ENCODE measurements at places on chromosomes 6 and 20. TPM values are rescaled to one million over a fixed set of nuclear protein-coding genes. Genes with fewer than 3 reads are reported as not detected.

- ATAC-seq, result no peak
Observed at GRCh38 chr6:34272013-34272926, 23.5 kb upstream of the SMIM29 start.

GRCh38 chr20:44656448-44656847 is 4.9 kb upstream of the ADA start:
- ATAC-seq, result no peak

DNA sequence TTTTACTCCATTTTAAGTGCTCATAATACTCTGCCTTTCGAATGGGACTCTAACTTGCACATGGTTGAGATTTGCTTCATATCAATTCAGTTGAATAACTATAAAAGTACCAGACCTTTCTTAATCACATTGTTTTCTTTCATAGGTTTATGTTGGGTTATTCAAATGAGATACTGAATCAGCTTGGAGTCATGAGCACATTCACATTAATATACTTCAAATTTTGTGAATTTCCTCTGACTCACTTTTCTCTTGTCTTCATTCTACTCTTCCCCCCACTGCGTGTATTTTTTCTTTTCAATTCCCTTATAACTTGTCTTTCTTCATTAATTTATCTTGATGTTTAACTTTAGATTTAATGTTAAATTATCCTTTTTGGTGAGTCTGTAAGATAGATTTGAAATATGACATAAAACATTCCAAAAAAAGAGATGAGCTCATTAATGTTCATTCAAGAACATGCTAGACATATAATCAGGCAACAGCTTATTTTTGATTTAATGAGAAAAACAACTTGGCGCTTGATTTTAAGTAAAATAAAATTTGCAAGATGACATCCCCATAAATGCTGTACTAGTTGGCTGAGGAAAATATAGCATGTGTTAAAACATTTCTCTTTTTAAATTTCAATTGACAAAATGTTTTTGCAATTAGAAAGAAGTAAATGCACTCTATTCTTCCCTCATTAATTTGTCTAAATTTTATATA is 736.0 kb downstream of the CD109 start:
- no peak for ATAC-seq

SIRPD gene
- total RNA-seq, result not detected

HLA-DPB1 gene
- total RNA-seq, result 16.5 TPM

DNA sequence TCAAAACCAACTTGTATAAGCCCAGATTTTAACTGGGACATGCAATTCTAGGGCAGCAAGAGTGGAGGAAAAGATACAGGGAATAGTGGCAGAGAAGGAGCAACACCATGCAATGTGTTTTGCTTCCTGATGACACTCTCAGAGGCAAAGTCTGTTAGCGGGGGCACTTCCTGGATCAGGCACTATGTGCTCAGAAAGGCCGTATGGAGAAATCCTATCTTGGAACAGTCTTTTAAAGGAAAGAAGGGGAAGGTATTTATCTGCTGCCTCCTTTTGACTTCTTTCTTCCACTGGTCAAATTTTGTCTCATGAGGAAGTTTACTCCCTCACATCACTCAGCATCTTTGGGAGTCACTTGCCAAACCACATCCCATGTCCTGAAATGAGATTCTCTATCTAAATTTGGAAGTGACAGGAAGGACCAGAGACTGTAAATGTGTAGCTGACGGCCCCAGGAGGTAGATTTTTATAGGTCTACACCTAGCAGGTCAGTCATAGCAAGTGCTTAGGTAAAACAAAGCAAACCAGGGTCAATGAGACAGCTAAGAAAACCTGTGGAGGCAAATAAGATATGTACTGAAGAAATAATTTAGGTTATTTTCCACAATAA is 91.7 kb upstream of the ELOVL5 start:
- no peak for ATAC-seq

DNA sequence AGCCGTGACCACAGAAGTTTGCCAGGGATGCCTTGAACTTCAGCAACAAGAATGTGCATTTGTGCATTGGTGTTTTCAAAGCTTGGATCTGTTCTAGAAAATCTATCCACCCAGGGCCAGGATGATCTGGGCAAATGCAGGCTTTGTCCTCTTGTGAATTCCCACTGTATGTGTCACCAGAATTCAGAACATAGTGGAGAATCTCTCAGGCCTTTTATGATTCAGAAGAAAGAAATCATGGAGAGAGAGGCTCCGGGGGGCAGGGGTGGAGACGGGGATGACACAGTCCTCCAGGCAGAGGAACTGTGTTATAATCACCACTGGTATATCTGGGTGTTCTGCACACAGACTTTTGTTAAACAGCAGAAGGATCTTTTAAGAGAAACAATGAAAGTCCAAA is 304.1 kb downstream of the CDH4 start:
- peak; percentile 77 for ATAC-seq

GRCh38 chr6:96016334-96017069 is 728 bp downstream of the FUT9 start:
- ATAC-seq, result no peak

CALHM6 gene
- total RNA-seq, result 3.3 TPM

DNA sequence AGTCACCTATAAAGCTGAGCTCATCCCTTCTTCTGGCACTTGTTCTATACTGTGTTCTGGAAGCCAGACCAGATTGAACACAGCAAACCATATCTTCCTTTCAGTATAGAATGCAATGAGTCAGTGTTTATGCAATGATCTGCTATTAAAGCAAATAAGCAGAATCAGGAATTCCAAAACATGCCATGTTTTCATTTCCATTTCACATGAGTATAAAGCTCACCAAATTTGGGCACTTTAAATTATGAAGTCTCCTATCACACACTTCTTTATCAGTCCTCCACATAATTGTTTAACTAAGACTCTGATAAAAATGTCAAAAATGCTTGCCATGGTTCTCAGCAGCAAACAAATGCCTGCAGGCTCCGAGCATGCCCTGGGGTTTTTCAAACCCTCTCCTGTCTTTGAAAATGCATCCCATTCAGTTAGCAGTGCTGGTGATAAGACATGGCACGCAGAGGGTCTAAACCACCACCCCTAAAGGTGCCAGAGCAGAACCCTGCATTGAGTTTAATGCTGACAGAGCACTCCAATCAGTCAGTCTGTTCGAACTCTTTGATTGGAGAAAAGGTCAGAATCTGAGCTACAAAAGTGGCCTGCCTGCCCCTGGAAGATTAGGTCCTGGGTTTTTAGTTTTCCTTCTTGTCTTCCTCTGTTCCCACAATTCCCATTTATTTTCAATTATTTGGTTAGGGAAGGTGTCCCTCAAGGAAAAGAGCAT is 234.1 kb downstream of the GMPR start:
- ATAC-seq, result no peak

PAX1 gene
- 1.3 TPM for total RNA-seq

DNA sequence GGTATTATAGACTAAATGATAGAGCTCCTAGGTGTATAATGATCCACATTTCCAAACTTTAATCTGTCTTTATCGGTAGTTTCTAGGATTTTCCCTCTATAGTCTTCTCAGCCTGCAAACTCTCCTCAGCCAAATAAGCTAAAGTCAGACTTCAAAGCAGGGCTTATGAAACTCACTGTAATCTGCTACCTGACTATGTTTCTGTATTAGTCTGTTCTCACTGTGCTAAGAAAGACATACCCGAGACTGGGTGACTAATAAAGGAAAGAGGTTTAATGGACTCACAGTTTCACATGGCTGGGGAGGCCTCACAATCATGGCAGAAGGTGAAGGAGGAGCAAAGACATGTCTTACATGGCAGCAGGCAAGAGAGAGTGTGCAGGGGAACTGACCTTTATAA is 928.7 kb upstream of the ADGRB3 start:
- no peak for ATAC-seq

- ATAC-seq, result no peak
Observed at GRCh38 chr6:84448331-84448730, 220.9 kb upstream of the CEP162 start.

DNA sequence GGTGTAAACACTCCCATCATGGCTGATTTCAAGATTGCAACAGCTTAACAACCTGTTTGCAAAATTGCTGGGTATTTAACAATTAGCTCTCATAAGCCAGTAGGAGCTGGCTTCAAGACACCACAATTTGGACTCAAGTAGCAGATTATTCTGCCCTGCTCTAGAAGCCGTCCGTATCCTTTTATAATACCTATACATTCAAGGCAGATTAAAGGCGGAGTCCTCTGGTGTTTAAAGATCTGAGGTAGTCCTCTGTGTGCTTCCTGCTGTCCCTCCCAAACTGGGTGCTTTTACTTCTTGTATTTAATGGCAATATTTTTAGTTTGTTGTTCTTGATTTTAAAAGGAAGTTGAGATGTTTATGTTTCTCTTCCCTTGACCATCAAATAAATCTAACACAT is 62.2 kb upstream of the SOX4 start:
- ATAC-seq, result no peak

DNA sequence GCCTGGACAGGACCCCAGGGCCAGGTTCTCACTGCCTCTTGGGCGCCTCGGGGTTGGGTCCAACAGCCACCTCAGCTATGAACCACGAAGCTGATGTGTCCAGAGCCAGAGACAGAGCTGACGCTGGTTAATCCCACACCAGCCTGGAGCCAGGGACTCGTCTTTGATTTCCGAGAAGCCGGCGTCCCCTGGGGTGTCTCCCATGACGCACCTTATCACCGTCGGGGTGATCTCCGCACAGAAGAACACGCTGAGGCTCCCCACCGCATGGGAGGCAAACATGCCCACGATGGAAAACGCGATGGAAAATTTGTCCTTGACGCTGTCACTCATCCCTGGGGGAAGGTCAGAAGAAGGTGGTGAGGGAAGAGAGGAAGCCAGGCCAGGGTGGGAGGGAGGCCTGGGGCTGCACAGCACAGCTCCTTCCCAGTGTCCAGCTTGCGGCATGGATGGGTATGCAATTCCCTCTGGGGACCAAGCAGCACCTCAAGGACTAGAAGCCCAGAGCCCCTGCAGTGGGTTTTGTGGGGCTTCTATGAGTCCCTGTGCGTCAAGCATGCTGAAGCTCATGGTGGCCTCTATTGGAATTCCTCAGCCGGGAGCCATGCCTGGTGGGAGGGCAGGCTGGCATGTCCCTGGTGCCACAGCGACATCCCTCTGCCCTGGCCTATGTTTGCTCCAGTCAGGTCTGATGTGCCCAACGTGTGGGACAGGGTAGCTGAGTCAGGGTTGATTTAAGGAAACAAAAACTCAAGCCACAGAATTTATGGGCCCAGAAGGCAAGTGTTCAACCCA is 25.1 kb downstream of the PSMG4 start:
- no peak for ATAC-seq

- peak; percentile 36 for ATAC-seq
Observed at GRCh38 chr6:16420715-16421461, 182.5 kb downstream of the GMPR start.

- ATAC-seq, result peak; percentile 23
Observed at GRCh38 chr6:3751077-3751729, at the start of gene PXDC1. Gene PXDC1, minus strand, starts transcription at chr6:3751713. Its CDS starts 182 bp downstream, at chr6:3751531.

- ATAC-seq, result no peak
Observed at GRCh38 chr6:107587451-107587850, 97.5 kb downstream of the SOBP start.
